ENCODE measurements at places on chromosomes 12 and 14.
A peak's percentile ranks its signal among the peaks of the same experiment; 100 is the strongest.

DNA sequence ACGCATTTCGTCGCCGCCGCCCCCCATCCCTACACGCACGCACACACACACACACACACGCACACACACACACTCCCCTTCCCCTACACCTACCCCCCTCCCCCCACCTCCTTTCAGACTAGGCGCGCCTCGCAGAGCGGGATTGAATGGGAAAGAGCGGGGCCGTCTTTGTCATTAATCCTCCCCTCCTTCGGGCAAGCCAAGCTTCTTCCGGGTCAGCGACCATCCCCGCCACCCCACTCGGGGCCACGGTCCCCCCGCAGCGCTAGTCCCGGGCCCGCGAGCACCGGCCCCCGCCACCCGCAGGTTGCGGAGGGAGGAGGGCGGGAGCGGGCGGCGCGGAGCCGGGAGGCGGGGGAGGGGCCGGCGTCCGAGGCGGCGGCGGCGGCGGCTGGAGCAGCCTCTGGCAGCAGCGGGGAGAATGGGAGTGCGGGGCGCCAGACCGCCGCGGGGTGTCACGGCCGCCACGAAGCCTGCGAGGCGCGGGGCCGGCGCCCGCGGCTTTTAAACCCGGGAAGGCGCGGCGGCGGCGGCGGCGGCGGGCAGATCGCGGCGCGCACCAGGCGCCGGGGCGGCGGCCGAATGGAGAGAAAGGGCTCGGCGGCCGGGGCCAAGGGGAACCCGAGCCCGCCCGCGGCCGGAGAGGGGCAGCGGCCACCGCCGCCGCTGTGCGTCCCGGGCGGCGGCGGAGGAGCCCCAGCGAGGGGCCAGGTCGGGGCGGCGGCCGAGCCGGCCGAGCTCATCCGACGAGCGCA, at the start of gene TTC9:
TSS of gene TTC9 (plus strand) at position 369 of the 755 bp plus-strand sequence. CDS start at position 583, 214 bp downstream.
- no peak for DNase-seq

GRCh38 chr12:98002887-98003493, 512.4 kb upstream of the TMPO start:
- peak; percentile 15 for DNase-seq

GRCh38 chr12:49635656-49636055, 12.3 kb downstream of the PRPF40B start:
- DNase-seq: no peak

GRCh38 chr14:87869619-87870583, 123.1 kb downstream of the GALC start:
- no peak for DNase-seq

DNA sequence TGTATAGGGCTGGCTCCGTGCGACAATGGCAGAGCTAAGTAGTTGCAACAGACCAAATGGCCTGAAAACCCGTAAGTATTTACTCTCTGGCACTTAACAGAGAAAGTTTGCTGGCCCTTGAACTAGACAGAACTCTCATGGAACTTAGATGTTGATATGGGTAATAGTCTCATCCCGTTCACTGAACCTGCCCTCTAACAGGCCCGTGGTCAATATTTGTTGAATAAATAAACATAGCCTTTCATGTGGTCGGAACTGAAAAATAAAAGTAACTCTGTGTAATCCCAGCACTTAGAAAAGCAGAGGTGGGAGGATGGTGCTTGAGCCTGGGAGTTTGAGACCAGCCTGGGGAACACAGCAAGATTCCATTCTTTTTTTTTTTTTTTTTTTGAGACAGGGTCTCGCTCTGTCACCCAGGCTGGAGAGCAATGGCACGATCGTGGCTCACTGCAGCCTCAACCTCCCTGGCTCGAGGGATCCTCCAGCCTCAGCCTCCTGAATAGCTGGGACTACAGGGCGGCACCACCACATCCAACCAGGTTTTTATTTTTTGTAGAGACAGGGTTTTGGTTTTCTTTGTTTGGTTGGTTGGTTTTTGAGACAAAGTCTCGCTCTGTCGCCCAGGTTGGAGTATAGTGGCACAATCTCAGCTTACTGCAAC, 29.7 kb downstream of the KDM2B start:
- DNase-seq: no peak

DNA sequence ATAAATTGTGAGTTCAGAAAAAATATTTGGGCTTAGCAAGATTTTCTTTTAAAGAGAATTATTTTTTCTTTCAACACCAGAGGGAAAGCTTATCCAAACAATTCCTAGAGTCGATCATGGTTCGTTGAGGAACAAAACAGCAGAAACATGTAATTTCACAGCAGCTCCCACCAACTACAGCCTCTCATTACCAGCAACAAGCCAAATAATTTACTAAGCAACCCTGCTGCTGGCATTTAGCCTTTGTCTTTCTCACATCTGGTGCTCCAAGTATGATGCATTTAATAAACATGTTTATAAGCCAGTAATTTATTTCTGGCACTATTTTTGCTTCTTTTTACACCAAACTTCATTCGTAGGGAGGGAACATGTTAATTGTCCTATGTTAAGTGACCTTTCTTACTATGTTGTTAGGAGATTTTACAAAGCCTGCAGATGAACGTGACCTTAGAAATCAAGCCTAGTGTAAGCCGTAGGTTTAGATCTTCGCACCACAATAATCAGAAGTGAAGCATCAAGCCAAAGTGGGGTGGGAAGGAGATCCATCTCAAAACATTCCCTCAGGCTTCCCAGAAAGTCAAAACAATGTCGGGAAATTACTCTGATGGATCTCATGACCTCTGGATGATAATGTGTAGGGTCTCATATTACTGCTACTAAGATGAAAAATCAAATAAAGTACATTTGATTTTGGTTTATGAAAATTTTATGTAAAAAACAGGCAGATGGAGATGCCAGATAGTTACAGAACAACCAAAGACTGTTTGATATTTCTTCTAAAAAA, 128.4 kb downstream of the RPAP3 start:
- DNase-seq: no peak

DNA sequence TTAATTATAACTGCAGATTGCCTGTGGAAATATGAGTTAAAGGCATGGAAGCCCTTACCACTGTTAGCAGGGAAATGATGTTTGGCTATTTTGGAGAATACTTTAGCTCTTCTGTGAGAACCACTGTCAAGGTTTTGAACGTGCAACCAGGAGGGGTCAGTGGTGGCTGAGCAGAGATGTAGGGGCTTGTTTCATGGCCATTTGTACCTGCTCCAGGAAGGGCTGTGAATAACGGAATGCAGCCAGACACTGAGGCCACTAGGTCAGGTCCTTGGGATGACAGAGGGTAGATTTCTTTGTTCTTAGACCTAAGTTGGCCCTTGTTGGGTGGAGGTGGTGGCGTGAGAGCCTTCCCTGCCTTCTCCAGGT, 8.3 kb downstream of the TRAF3 start:
- no peak for DNase-seq

DNA sequence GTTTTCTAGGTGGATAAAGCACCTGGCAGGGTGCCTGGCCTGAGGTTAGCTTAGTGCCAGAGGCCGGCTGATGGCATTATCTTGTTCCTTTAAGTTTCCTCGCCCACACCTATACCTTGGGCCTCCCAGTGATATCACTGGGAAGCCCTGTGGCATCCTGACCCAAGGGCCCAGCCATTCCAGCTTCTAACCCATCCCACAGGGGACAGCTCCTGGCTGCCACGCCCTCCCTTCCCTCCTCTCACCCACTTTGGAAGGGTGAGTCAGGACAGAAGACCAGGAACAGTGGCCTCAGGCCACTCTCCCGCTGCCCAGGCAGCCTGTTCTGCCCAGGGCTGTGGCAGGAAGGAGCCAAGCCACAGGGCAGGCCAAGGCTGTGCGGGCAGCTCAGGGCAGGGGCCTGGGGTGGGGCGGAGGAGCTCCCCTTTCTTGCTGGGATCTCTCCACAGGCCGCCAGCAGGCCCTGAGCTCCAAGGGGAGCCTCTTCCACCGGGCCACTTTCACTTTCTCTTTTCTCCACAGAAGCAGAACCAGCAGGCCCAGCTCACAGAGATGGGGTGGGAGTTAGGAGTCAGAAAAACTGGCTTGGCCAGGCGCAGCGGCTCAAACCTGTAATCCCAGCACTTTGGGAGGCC, 75.1 kb downstream of the IRF2BPL start:
- peak; percentile 80 for DNase-seq

GRCh38 chr12:90067791-90068190, 359.2 kb upstream of the ATP2B1 start:
- DNase-seq: no peak

DNA sequence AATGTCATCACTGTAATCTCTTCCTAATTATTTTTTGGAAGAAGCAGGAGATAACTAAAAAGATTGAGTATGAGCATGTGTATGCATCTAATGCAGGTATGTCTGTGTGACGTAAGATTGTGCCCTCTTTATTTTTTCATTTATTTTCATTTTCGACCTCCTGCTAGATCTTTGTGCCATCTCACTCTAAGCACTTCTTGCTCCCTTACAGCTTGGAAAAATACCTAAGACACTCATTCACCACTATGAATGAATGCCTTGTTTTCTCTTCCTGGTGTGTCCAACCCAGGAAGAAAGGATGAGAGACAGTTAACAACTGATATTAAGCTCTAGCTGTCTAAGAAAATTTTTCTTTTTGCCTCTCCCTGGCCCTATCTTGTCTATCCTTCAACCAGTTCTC, 76.8 kb upstream of the CISTR start:
- DNase-seq: no peak

GRCh38 chr14:71629250-71629649, 303.0 kb upstream of the RGS6 start:
- DNase-seq: no peak

GRCh38 chr14:56005191-56006053, 112.8 kb upstream of the PELI2 start:
- DNase-seq: peak; percentile 88

- no peak for DNase-seq
Measured at GRCh38 chr14:72560889-72561493, 332.9 kb downstream of the DPF3 start.

- DNase-seq: no peak
Measured at GRCh38 chr14:101499080-101499479, 62.2 kb upstream of the DIO3 start.

GRCh38 chr12:116592731-116593130, 33.5 kb downstream of the MAP1LC3B2 start:
- no peak for DNase-seq

DNA sequence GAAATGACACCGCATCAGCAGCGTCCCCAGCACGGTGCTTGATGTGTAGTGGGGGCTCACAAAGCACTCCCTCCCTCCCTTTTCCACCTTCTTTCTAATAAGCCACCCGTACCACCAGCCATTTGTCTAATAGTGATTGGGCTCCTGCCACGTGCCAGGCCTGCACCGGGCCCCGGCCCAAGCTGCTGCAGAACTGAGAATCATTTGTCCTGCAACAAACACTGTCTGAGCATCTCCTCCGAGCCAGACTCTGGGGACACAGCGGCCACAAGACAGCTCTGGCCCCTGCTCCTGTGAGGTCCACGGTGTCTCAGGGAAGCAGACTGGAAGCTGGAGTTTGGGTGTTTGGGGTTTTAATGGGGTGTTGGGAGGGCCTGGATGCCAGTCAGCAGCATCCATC, 43.9 kb downstream of the MVK start:
- DNase-seq: no peak

DNA sequence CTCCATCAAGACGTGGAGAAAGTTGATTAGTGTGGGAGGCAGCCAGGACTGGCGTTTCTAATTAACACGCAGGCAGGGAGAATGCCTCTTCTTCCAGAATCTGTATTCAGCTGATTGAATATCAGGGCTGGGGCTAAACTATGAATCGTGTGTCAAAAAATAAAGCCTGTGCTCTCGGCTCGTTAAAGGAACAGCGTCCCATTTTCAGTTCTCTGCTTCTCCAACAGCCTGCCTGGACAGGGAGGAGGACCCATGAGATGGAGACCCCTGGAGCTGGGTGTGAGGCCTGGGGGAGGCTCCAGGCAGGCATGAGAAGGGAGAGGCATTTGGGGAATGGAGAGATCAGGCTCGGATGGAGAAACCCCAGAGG, 28.6 kb upstream of the LHX5 start:
- no peak for DNase-seq

- DNase-seq: no peak
Measured at GRCh38 chr12:27771481-27772327, 8.3 kb upstream of the KLHL42 start.

DNA sequence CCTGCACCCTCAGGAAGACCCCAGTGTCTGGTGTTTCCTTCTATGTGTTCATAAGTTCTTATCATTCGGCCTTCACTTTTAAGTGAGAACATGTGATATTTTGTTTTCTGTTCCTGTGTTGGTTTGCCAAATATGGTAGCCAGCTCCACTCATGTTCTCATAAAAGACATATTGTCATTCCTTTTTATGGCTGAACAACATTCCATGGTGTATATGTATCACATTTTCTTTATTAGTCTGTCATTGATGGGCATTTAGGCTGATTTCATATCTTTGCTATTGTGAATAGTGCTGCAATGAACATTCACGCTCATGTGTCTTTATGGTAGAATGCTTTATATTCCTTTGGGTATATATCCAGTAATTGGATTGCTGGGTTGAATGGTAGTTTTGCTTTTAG, 645.1 kb downstream of the SLC16A7 start:
- no peak for DNase-seq

DNA sequence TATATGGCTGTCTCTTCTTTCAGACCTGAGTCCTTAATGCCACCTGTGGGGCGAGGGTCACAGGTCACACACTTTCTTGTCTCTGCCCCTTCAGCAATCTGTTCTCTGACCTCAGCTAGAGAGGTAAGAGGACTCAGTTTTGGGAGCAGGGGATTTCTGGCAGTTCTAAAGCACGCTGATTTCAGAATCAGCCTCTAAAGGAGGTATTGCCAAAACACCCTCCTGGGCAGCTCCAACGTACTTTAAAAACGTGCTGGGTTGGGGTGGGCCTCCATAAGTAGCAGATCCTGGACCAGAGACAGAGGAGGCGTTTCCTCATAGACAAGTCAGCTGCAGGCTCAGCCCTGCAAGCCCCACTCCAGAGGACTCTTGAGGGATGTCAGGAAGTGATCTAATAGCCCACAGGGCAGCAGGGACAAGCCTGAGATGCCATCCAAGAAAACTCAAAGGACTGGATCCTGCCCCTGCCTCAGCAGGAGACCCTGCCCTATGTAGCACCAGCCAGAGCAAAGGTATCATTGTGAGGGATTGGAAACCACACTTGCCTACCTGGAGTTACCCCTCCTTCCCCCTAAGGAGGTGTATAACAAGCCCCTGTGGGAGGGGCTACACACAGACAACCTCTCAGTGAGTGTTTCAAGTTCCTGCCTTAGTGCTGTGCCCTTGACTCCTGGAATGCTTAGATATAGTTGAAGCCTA, 8.5 kb downstream of the CTDSP2 start:
- peak; percentile 54 for DNase-seq

DNA sequence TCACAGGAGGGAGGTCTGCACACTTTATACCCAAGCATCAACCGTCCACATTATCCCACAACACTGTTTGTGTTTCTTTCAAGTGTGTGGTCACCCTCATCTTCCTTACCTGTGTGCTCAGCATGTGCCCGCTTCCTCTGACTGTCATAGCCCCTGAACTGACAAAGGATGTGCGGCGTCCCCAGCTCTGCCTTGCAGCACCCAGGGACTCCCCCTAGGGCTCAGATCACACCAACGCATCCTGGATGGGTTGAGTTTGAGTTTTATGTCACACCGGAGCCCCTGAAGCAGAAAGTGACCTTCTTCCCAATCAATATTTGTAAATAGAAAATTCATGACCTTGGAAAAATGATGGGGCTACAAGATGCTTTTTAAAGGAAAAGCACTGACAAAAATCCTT, 770.7 kb upstream of the TMEM132C start:
- no peak for DNase-seq

- DNase-seq: peak; percentile 64
Measured at GRCh38 chr12:58765653-58766512, 154.4 kb downstream of the LRIG3 start.

GRCh38 chr12:85779768-85780167, 56.4 kb downstream of the RASSF9 start:
- no peak for DNase-seq

GRCh38 chr14:101790232-101790631, 28.7 kb downstream of the PPP2R5C start:
- no peak for DNase-seq

All from amniotic epithelial cell (primary cell).